ENCODE measurements at places on chromosomes 2 and 18.
A peak's percentile ranks its signal among the peaks of the same experiment; 100 is the strongest.

DNA sequence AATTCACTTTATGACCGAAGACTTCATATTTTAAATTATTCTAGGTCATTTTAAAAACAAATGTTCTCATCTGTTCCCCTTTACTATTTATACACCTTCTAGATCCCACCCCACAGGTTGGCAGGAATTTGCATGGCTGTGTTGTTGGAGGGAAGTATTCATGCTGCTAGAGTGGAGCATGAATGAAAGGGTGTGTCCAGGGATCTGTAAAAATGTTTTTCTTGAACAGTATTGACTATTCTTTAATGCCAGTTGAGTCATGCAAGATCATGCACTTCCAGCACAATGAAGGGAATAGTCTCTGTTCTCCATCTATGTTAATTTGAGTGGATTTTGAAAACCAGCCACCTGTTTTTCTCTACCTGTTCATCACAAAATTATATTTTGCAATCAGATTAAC, 52.0 kb upstream of the COL3A1 start:
- DNase-seq, result no peak

- DNase-seq, result no peak
Measured at GRCh38 chr18:50709193-50709592, 110.6 kb downstream of the MRO start.

GRCh38 chr2:18067588-18068384, 189.3 kb downstream of the KCNS3 start:
- no peak for DNase-seq

GRCh38 chr2:15638720-15639119, 47.1 kb downstream of the DDX1 start:
- peak; percentile 55 for DNase-seq

GRCh38 chr18:44878335-44878734, 197.6 kb downstream of the SETBP1 start:
- no peak for DNase-seq

GRCh38 chr18:54109131-54109683, 115.3 kb downstream of the MBD2 start:
- DNase-seq, result no peak

- DNase-seq, result peak; percentile 12
Measured at GRCh38 chr18:68083776-68084175, 567.3 kb upstream of the DSEL start.

DNA sequence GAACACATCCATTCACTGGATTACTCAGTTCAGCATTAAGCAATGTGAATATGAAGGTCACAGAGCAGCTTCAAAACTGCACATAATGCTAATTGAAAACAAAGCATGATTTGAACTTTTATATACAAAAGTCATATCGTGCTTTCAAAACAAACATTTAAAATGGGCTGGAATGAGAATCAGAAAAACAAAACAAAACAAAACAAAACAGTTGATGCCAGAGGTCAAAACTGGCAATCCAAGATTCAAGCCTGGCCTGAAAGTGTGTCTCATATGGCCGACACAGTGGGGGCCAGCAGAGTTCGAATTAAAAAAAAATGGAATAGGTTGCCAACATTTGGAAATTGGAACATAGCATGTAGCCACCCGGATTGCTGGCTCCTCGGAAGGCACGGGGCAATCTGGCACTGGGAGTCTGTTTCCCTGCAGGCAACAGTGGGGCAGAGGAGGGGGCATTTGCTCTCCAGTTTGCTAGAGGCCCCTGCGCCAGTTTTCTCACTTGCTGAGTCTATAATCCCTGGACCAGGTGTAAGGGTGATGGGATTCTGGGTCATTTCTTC, 294.4 kb downstream of the ZNF521 start:
- DNase-seq, result no peak

GRCh38 chr2:168180914-168181313, 66.5 kb downstream of the STK39 start:
- no peak for DNase-seq

DNA sequence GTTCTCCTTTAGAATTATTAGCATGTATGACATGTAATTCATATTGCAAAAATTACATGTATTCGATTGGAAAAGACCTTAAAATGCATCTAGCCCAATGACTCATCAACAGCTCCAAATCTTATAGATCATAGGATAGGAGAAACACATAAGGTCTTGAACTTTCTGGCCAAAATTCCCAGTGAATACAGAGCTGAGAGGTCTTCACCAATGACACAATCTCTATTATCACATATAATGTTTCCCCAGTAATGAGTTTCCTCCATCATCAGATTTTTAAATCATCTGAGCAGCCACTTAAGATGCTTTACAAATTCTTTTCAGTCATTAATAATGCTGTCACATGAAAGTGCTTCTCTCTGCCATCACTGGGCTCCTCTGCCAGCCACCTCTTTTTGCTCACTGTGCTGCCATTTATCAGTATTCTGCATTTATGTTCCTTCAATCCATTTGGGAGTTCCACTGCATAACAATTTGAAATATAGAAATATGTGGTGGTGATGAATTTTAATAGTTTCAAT, 804.9 kb downstream of the SUCLG1 start:
- DNase-seq, result no peak

DNA sequence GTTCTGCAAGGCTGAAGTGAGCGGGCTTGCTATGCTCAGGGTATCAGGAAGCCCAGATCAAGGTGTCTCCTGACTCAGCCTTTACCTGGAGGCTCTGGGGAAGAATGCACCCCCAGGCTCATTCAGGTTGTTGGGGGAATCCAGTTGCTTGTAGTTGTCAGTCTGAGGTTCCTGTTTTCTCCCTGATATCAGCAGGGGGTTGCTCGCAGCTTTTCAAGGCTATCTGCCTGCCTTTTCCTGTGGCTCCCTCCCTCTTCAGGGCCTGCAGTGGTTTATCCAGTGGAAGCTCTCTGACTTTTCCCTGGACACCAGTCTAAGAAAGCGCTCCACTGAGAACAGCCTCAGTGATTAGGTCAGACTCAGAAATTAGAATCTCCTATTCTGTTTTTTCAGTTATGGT, 116.6 kb downstream of the PTPRM start:
- DNase-seq, result no peak

DNA sequence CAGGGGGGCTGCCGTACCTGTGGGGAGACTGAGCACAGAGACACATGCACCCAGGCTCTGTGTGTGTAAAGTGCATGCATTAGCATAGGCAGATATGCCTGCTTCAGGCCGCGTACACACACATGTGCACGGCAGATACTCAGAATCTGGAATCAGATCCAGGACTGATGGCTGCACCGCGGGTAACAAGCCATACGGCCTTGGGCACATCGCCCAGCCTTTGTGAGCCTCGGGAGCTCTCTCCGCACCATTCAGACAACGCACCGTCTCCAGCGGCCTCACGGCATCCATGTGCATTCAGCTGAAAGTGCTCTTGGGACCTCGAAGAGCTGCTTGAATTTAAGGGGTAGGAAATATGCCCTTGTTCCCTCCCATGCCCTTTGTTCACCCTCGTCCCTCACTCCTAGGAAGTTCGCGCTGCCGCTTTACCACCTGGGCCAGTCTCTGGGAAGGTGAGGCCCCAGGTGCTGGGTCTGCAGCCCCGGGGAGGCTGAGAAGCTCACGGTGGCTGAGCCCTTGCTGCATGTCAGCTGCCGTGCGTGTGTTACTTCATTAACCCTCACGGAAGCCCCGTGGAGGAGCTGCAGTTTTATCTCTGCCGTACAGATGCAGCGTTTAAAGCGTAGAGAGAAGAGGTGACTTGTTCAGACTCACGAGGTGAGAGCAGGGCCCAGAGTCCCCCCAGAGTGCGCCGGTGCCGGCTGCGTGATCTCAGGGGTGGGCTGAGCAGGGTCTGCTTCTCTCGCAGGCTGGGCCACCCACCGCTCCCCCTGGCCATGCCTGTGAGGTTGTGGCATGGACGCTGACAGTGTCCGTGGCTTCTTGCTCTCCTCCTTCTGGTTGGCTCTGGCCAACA, 377.7 kb upstream of the MYT1L start:
- DNase-seq, result no peak

DNA sequence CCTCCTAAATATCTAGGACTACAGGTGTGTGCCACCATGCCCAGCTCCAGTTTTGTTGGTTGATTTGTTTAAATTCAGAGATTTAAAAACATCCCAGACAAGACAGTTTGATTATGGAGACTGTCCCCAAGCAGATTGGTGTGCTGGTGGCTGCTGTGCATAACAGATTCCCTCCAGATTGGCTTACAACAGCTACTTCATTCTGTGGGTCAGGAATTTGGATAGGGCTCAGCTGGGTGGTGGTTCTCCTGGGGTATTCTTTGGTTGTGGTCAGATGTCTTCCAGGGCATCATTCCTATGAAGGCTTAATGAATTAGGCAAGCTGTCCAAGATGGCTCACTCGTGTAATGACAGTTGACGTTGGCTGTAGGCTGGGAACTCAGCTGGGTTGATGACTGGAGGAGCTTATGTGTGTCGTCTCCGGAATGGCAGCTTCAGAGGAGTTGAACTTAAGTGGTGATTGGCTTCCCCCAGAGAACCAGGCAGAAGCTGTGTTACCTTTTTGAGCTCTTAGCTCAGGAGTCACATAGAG, 10.6 kb upstream of the SNORC start:
- no peak for DNase-seq

DNA sequence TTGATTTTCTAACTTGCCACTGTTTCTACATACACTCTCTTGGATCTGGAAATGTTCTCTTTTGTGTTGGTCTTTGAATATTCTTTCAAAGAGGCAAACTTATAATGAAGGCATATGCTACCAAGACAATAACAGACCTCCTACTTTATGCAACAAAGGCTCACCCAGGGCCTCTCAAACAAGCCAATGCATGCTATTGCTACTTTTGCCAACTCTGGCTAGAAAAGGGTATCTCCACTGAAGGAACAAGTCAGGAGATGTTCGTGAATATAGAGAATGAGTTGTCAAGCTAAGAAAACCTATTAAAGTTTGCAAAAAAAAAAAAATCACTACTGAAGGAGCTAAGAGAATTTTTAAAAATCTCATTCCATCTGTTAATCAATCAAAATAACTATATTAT, 15.9 kb upstream of the DSG2 start:
- no peak for DNase-seq

GRCh38 chr2:167842047-167842446, 405.3 kb downstream of the STK39 start:
- no peak for DNase-seq

DNA sequence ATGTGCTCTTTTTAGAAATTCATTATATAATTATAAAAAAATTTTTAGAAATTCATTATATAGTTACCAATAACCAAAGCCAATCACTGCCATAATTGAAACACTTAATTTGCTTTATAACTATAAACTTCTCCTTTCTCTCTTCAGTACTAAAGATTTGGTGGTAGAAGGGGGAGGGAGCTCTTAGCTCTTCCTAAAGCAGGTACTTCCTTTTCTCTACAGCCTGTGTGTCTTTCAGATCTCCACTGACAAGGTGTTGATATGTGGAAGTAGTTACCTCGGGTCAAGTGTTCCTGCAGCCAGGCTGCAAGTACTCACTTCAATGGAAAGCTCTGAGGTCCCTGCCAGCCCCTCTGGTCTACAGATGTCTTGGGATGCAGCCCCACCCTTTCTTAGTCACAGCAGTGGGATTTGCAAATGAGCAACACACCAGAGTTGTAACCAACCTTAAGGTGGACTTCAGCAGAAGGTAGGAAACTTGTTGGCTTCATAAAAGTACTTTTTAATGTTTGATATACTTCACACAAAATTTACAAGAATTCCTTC, 690.0 kb downstream of the ARHGAP15 start:
- DNase-seq, result no peak

DNA sequence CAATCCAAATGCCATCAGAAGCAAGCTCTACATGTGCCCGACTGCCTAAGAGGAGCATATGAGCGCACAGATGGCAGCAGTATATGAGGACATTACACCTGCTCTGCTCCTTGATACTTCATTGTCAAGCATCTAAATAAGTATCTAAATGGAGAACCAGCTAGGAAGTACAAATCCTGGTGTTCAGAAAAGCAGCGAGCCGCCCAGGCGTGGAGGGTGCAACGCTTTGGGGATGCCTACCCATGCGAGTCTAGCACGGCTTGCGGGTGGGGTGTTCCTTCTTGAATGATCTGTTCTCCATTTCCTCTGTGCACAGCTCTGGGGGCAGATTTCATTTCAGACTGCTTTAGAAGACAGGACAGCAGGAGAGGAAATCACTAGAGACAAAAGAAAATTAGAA, 63.0 kb upstream of the BCL2L11 start:
- no peak for DNase-seq

DNA sequence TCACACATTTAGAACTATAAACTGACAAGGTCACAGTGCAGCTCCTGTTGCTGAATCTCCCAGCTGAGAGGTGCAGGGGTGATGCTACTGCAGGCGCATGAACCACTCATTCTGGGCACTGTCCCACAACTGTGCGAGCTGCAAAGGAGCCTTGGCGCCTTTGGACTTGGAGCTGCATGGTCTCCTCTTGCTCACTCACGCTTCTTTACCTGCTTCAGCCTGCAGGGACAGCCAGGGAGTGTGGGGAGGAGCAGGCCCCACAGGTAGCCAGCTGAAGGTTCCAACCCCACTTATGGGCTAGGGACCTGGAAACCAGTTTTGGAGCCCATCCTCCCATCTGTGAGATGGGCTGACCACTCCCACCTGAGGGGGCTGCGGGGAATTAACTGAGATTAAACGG, 75.0 kb downstream of the UXS1 start:
- DNase-seq, result no peak

GRCh38 chr2:127096718-127097470, 10.1 kb downstream of the BIN1 start:
- no peak for DNase-seq

DNA sequence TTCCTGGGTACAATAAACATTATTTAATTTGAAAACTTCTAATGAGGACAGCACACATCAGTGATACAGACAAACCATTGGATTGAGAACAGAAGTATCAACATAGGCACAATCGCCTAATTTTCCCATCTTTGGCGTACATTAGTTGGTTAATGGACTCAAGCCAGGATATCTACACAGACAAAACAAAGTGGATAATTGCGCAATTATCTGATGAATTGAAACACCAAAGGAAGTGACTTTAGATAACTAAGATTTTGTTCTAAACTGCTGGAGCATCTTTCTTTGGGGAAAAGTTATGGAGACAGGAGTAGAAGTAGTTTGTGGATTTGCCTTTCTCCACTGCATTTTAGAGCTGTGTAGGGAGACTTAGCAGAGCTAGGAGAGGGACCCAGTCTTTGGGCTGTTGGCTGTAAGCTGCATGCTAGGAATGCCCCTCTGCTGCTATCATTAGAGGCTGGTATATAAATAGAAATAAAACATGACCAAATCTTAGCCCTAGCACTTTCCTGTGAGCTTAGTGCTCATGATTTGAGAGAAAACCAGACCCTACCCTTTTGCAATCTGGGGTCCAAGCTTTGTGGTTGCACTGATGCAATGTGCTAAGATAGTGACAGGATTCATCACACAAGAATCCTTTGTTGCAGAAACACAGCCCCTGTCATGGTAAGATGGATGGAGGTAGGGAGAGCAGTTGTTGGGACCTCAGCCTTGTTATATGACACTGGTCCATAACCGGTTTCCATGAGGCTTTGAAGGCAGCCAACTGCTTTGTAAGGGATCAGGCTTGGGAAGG, 264.5 kb upstream of the PIK3C3 start:
- DNase-seq, result no peak

DNA sequence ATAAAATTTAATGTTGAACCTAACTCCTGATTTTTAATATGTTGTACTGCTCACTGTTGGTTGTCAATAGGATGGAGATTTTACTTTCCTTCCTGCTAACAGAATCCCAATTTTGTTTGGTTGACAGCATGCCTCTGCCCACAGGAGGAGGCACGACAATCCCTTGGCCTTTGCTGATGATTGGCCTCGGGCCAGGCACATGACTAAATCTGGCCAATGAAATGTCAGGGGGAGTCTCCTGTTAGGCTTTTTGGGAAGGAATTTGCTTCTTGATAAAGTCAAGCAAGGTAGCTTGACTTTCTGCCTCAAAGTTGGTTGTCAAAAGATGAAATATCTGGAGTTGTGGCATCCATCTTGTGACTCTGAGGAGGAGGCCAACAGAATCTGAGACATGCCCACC, 6.8 kb upstream of the TGFA start:
- DNase-seq, result no peak

- DNase-seq, result no peak
Measured at GRCh38 chr2:228927028-228928010, 343.8 kb downstream of the PID1 start.
